ENCODE measurements at places on chromosomes 12 and 14.

GRCh38 chr14:68229423-68230100 is 410.0 kb downstream of the RAD51B start:
- DNase-seq: no peak

- no peak for DNase-seq
Observed at GRCh38 chr12:93572712-93573551, 457 bp downstream of the SOCS2 start.

- DNase-seq: no peak
Observed at GRCh38 chr12:131362291-131363211, 348.3 kb upstream of the SFSWAP start.

DNA sequence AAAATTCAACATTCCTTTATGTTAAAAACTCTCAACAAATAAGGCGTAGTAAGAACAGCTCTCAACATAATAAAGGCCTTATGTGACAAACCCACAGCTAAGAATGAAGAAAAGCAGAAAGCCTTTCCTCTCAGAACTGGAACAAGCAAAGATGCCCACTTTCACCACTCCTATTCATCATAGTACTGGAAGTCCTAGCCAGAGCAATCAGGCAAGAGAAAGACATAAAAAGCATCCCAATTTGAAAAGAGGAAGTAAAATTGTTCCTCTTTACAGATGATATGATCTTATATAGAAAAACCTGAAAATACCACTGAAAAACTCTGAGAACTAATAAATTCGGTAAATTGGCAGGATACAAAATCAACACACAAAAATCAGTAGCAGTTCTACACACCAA is 52.1 kb downstream of the STON2 start:
- no peak for DNase-seq

- DNase-seq: no peak
Observed at GRCh38 chr12:64992641-64993040, 128.5 kb downstream of the WIF1 start.

DNA sequence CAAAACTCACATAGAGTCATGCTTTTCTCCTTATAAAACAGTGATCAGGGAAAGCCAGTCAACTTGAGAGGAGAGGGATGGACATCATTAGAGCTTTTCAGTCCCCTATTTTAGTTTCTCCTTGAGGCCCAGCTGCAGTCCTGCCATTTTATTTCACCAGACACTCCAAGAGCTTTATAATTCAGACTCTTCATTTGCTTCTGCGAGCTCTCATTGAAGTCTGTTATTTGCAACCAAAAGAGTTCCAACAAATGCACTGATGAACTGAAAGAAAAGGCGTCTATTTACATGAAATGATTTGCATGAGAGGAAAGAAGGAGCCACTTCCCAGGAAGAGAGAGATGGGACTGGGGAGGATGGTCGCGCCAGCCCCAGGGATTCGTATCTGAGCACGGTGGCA is 86.8 kb downstream of the NDUFA12 start:
- no peak for DNase-seq

DNA sequence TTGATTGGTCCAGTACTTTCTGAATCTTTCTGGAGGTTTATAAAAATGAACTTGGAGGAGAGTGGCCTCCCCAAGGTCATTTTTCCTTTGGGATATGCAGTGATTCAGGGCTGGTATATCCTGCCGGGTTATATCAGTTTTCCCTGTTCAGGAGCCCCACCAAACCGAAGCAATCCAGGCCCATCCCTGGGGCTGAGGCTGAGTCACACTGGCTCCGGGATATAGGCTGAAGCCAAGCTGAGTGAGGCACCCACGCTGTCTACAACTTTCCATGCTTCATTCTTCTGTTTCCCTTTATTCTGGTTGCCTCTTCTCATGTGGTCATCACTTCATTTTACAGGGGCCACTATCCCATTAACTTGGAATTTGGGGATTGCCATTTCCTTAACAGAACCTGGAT is 3.4 kb downstream of the SSPN start:
- DNase-seq: no peak

DNA sequence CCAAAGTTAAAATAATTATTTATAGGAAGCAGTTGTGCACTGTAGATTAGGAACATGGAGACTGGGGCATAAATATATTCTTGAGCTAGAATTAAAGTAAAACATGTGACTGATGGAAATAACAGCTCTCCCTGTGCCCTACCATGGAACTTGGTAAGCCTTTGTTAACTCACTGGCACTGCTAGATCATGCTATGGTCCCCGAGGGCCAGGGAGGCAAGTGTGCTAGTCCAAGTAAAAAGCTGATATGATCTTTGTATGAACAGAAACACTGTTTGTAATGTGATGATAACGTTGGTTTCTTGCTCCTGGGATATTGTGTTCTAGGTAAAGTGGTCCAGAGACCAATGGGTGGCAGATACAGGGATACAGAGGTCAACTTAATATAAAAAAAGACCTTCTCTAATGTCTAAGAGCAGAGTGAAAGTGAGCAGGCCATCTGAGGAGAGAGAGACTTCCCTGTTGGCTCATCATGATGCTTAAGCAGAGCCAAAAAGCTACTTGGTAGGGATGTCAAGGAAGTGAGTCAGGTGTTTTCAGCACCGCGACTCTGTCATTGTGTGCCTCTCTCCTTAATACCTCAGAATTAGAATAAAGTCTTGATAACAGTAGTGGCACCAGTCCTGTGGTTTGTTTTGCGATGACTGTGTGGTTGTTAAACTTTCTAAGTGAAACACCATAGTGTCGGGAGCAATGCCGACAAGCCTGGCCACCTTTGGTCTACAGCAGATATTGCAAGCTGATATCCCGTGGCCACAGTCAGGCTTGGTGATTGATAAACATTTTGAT is 27.6 kb downstream of the BICD1 start:
- no peak for DNase-seq

DNA sequence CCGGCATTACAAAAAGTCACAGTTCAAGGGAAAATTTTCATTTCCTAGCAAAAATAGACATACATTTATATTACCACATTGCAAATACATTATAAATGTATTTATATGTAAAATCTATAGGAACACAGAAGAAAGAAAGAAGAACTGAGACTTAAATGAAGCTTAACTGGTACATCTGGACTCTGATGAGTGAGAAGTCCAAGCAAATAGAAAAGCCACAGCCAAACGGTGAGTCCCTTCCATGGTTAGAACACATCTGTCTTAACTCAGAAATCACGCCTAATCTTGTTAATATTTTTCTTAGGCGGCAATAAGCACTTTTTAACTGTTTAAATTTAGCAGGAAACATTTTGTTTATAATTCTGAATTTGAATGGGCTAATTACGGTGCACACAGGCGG is 9.4 kb upstream of the KLRB1 start:
- no peak for DNase-seq

DNA sequence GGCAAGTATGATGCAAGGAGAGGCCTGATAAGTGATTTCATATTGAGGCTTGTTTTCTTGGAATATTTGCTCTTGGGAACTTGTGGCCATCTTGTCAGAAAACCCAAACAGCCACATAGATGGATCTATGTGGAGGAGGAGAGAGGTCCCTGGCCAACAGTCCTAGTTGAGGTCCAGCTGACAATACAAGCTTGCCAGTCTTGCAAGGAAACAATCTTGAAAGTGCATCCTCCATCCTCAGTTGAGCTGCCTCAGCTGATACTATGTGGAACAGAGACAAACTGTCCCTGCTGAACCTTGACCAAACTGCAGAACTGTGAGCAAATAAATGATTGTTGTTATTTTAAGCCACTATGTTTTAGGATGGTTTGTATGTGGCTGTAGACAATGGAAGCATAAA is 146.4 kb downstream of the TMX1 start:
- DNase-seq: no peak

DNA sequence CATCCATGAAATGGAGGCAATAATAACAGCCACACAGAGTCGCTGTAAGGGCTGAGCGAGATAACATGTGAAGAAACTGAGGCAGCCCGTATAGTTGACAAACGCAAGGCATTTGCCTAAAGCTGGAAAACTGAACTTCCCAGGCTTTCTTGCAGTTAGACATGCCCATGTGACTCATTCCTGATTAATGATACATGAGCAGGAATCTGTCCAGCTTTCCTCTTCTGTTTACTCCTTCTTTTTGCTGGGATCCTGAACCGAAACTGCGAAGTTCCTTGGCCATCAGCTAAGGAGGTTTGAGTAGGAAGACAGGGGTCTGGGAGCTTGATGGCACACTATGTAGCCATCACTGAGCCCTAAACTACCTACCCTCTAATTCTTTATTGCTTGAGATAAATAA is 52.2 kb downstream of the ST8SIA1 start:
- DNase-seq: no peak

GRCh38 chr12:78651755-78652154 is 212.8 kb upstream of the SYT1 start:
- DNase-seq: no peak

DNA sequence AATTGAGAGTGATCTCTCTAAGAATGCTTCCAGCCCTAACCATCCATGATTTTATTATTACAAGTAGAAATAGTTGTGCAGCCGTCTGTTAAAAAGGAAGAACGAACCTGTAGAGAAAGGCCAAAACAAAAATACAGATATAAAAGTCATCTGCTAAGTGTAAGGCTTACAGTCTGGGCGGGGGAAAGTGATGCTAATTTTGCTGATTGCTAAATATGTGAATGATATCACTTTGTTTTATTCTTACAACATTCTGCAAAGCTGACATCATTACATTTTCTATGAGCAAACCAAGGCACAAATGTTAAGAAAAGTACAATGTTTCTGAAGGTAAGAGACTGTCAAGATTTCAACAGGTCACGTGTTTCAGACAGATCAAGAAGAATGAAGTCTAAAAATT is 101.5 kb upstream of the RAP1B start:
- DNase-seq: no peak

GRCh38 chr14:76651410-76652055 is 109.7 kb upstream of the VASH1 start:
- DNase-seq: no peak

DNA sequence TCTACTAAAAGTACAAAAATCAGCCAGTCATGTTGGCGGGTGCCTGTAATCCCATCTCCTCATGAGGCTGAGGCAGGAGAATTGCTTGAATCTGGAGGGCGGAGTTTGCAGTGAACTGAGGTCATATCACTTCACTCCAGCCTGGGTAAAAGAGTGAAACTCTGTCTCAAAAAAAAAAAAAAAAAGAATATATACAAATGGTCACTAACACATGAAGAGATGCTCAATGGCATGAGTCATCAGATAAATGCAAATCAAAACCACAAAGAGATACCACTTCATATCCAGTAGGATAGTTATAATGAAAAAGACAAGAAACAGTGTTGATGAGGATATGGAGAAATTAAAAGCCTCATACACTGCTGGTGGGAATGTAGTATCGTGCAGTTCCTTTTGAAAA is 33.6 kb upstream of the METAP2 start:
- DNase-seq: no peak

DNA sequence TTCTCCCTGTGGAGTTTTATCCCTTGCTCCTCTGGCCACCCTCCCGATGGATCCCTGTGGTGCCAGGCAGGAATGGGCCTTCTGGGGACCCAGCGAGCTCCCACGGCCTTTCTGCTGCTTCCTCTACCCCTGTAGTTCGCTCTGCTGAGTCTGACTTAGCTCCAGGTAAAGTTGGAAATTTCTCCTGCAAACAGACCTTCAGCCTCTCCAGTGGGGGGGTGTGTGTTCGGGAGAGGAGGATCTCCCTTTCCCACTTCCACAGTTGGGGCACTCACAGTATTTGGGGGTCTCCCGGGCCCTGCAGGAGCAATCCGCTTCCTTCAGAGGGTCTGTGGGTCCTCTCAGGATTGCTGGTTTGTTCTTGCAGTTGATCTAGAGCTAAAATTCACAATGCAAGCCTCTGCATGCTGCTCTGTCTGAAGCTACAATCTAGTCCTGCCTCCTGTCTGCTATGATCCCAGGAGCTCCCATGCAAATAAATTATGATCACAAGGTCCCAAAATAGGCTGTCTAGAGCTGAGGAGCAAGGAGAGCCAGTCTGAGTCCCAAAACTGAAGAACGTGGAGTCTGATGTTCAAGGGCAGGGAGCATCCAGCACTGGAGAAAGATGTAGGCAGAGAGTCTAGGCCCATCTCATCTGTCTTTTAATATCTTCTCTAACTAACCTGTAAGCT is 18.3 kb downstream of the MTRFR start:
- no peak for DNase-seq

- no peak for DNase-seq
Observed at GRCh38 chr14:101187816-101188570, 284.5 kb upstream of the RTL1 start.

GRCh38 chr12:113231235-113232088 is 10.2 kb downstream of the TPCN1 start:
- DNase-seq: peak; percentile 17

DNA sequence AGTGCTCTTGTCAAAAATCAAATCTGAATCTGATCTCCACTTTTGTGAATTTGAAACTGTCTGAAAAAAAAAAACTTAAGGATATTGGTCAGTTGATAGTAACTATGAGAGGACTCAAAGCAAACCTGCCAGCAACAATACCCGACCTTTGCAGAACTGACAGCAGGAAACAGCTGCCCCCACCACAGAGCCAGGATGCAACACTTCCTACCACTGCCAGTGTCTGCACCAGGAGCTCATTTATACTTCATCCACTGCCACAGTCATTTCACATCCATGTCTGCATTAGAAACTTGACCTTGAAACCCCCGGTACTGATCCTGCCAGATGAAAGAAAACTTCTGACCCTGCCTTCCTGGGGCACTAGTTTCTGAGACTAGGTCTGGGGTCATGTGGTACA is 27.4 kb upstream of the RXYLT1 start:
- DNase-seq: no peak

GRCh38 chr14:42113358-42114069 is 506.8 kb downstream of the LRFN5 start:
- no peak for DNase-seq

DNA sequence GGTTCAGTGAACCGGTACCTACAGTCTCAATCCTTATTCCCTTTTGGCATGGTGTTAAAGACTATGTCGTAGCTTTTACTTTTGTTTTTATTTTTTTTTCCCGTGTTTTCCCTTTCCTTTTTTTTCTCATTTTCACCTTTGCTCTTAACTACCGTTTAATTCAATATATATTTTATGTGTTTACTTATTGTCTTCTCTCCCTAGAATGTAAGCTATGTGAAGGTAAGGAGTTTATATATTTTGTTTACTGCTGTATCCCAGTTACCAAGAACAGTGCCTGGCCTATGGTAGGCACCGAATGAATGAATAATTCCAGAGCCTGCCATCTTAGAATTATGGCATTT is 261 bp upstream of the MLH3 start:
- no peak for DNase-seq

- no peak for DNase-seq
Observed at GRCh38 chr12:54578778-54579177, 9.7 kb downstream of the PPP1R1A start.

- DNase-seq: no peak
Observed at GRCh38 chr12:99978152-99978551, 6.6 kb downstream of the ANKS1B start.

GRCh38 chr14:50805396-50805795 is 25.6 kb downstream of the NIN start:
- DNase-seq: no peak

GRCh38 chr12:100265732-100266584 is 921 bp downstream of the DEPDC4 start:
- DNase-seq: no peak

DNA sequence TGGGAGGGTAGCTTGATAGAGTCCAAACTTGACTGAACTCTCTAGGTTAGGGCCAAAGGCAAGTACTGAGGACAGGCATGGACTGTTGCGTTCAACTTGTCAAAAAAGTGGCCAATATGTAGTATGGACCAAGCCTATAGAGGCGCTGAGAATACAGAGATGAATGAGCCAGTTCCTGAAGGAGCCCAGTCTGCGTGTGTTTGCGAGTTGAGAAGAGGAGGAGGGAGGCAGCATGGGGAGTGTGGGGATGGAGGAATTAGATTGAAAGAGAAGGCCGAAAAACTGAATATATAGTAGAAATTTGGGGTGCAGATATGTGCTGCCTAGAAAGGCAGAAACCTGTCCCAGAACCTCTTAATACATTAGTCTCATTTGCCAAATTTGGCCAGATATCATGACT is 412.4 kb downstream of the PCNX1 start:
- no peak for DNase-seq

Measured in amygdala (tissue), 56 donors.